ENCODE measurements at places on chromosomes 5 and 9.

- DNase-seq, result peak; percentile 21
These were observed 42.4 kb downstream of the TRIO start for GRCh38 chr5:14185326-14186058.

- DNase-seq, result no peak
These were observed 297.1 kb downstream of the HCN1 start for GRCh38 chr5:45399041-45399440.

GRCh38 chr5:135566422-135567400 is 12.1 kb downstream of the CXCL14 start:
- no peak for DNase-seq

GRCh38 chr5:11525020-11525419 is 379.2 kb downstream of the CTNND2 start:
- DNase-seq, result no peak

DNA sequence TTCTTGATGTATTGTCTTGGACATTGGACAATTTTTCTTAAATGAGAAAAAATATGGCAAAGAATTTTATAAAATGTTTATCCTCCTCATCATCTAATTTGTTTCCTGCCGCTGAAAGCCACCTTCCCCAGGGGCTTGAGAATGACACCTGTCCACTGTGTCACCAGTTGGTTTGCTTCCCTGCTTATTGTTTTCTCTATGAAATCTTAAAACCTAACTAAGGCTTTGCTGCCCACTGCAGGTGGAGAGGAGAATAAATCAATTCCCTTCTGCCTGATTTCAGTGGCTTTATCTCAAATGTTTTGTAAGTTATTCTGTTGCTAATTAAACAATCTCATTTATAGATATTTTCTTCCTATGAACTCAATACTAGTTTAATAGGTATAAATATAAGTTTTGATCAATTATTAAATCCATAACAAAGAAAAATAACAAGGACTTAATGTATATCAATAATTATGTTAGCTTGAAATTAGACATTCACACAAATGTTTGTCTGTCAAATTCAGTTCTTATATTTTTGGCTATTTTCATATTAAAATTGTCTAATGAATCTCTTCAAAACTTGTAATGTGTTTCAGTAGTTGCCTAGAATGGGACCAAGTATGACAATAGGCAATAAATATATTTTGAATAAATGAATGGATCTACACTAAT is 822.5 kb downstream of the PTPRD start:
- peak; percentile 76 for DNase-seq

DNA sequence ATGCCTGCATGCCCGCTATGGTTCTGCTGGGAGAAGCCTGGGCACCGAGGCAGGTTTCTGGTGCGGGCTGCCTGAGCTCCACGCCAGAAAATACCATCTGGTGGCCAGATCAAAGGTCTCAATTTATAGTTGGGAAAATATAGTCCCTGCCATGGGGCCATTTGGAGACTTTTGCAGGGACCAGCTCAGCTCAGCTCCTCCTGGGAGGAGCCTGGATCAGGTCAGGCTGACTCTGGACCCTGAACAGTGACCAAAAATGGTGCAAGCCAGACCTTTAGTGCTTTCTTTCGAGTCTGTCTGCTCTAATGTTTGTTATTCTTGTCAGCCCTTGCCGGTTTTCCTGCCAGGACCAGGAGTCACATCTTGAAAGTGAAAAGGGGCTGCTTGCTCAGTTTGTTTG is 31.8 kb downstream of the HMCN2 start:
- DNase-seq, result no peak

GRCh38 chr5:94775088-94775487 is 156.6 kb downstream of the SLF1 start:
- no peak for DNase-seq

DNA sequence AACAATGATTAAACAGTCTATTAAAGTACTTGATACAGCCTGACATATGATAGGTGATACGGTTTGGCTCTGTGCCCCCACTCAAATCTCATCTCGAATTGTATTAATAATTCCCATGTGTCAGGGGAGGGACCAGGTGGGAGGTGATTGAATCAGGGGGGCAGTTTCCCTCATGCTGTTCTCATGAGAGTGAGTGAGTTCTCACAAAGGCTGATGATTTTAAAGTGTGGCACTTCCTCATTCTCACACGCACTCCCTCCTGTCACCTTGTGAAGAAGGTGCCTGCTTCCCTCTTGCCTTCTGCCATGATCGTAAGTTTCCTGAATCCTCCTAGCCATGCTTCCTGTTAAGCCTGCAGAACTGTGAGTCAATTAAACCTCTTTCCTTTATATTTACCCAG is 40.1 kb upstream of the TARS1 start:
- no peak for DNase-seq

- DNase-seq, result no peak
These were observed 1325.0 kb upstream of the DMAC1 start for GRCh38 chr9:9124616-9125015.

GRCh38 chr5:2802693-2803365 is 51.4 kb upstream of the IRX2 start:
- no peak for DNase-seq
